ENCODE measurements at places on chromosomes 7 and 10.

GRCh38 chr10:86252556-86252955 is 114.0 kb downstream of the GRID1 start:
- DNase-seq: no peak
- no peaks in the 10 kb centered on the region for H3K4me1 ChIP-seq
- H3K27me3 ChIP-seq: no peaks in the 10 kb centered on the region
- H3K27ac ChIP-seq: no peak overlapping the region
- no peak overlapping the region for H3K4me3 ChIP-seq

GRCh38 chr7:17844514-17845196 is 95.6 kb downstream of the SNX13 start:
- DNase-seq: no peak
- H3K36me3 ChIP-seq: peaks cover 23% of the 10 kb centered on the region

DNA sequence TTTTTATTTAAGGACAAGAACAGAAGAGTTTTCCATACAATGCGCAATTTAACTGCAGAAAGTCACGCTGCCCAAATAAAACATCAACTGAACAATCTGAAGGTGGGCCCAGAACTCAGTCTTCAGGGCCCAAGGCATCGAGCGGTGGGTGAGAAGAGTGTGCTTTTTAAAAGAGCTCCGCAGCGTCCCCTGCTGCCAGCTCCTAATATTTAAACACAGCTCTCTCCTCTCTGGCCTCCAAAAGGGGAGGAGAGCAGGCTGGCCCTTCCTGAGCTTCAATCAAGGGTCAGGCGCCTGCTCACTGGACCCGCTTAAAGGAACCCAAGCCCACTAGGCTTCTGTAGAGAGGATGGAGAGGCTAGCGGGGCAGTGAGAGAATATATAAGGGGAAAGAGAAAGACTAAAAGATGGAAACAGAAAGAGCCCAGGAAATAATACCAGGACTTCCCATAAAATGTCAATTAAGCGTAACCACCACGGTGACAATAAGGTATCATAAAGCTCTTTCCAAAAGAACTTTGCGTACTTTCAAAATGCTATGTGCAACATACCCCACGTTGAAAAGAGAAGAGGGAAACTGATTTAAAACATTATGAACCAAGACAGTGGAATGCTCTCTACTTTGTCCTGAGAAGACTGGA is 2.8 kb downstream of the FAM53B start:
- peaks cover 48% of the 10 kb centered on the region for H3K4me1 ChIP-seq
- peak; percentile 86 for DNase-seq
- H3K27me3 ChIP-seq: no peaks in the 10 kb centered on the region
- H3K4me3 ChIP-seq: peak overlapping the region; percentile 85
- peaks cover 8% of the 10 kb centered on the region for H3K36me3 ChIP-seq

GRCh38 chr10:120422457-120422856 is 34.6 kb upstream of the PLPP4 start:
- H3K4me1 ChIP-seq: peaks cover 26% of the 10 kb centered on the region
- H3K4me3 ChIP-seq: no peak overlapping the region
- no peak overlapping the region for H3K27ac ChIP-seq
- peak; percentile 71 for DNase-seq
- H3K36me3 ChIP-seq: no peaks in the 10 kb centered on the region

GRCh38 chr10:121594076-121594475 is 4.2 kb downstream of the FGFR2 start:
- H3K36me3 ChIP-seq: no peaks in the 10 kb centered on the region
- no peaks in the 10 kb centered on the region for H3K27me3 ChIP-seq
- DNase-seq: no peak

- no peaks in the 10 kb centered on the region for H3K27me3 ChIP-seq
- H3K4me1 ChIP-seq: peaks cover 14% of the 10 kb centered on the region
- H3K27ac ChIP-seq: no peak overlapping the region
- no peak overlapping the region for H3K4me3 ChIP-seq
Observed at GRCh38 chr10:23100331-23101030, 5.1 kb downstream of the MSRB2 start.

DNA sequence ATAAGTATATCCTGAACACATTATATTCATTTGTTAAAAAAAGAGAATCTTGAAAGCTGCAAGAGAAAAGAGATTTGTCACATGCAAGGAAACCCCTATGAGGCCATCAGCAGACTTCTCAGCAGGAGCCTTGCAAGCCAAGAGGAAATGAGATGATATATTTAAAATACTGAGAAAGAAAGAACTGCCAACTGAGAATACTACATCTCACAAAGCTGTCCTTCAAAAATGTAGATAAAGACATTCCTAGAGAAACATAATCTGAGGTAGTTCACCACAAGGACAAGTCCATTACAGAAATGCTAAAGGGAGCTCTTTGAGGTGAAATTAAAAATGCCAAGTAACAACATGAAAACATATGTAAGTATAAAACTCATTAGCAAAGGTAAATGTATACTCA is 224.4 kb upstream of the MBL2 start:
- DNase-seq: no peak
- H3K4me3 ChIP-seq: no peak overlapping the region
- no peaks in the 10 kb centered on the region for H3K27me3 ChIP-seq
- no peak overlapping the region for H3K27ac ChIP-seq

DNA sequence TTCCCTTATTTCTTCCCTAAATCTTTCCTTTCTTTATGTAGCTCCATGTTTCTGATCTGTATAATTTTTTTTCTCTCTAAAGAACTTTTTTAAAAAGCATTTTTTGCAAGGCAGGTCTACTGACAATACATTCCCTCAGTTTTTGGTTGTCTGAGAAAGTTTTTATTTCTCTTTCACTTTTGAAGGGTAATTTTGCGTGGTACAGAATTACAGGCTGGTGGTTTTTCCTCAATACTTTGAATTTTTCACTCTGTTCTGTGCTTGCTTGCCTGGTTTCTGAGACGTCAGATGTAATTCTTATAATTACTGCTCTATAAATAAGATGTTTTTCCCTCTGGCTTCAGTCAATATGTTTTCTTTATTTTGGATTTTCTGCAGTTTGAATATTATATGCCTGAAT is 205.4 kb upstream of the VSTM2A start:
- H3K36me3 ChIP-seq: no peaks in the 10 kb centered on the region
- no peaks in the 10 kb centered on the region for H3K4me1 ChIP-seq
- DNase-seq: no peak

DNA sequence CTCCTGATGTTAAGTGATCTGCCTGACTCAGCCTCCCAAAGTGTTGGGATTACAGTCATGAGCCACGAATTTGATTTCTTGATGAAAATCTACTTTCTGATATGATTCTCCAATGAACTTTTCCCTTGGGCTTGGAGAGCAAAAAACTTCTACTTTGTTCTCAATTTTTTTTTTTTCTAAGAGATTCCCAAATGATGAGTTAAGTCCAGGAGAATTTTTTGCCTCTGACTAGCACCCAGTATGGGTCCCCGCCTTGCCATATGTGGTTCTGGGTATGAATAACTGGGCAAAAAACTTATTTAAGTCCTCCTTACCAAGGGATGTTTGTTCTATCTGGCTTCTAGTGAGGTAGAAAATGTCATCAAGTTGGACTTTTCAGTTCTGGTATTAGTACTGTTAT is 147.9 kb upstream of the LYZL1 start:
- peaks cover 28% of the 10 kb centered on the region for H3K4me1 ChIP-seq
- no peak overlapping the region for H3K4me3 ChIP-seq
- peak overlapping the region; percentile 72 for H3K27ac ChIP-seq
- H3K27me3 ChIP-seq: no peaks in the 10 kb centered on the region
- DNase-seq: peak; percentile 34

DNA sequence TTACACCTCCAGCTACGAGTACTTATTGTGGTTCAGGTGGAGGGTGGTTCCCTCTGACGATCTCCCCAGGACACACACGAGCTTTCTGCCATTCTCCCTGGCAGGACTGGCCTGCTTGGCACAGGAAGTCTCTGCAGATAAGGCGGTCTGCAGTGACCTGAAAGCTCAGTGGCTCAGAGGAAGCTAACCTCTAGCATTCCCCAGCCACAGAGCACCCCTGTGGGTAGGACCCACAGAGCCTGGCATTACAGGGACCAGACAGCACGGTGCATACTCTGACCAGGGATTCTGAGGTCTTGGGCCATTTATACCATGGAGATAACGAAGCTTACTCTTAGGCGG is 1.9 kb upstream of the GPR146 start:
- H3K36me3 ChIP-seq: no peaks in the 10 kb centered on the region
- no peak overlapping the region for H3K4me3 ChIP-seq
- no peak for DNase-seq
- peaks cover 11% of the 10 kb centered on the region for H3K4me1 ChIP-seq

GRCh38 chr10:58971796-58972491 is 204.5 kb upstream of the PHYHIPL start:
- no peaks in the 10 kb centered on the region for H3K36me3 ChIP-seq
- DNase-seq: no peak
- no peak overlapping the region for H3K4me3 ChIP-seq
- H3K27ac ChIP-seq: no peak overlapping the region
- H3K27me3 ChIP-seq: peaks cover 18% of the 10 kb centered on the region

GRCh38 chr10:70085975-70086613 is 33.4 kb downstream of the MACROH2A2 start:
- no peaks in the 10 kb centered on the region for H3K4me1 ChIP-seq
- H3K36me3 ChIP-seq: peaks cover 6% of the 10 kb centered on the region
- no peaks in the 10 kb centered on the region for H3K27me3 ChIP-seq
- no peak for DNase-seq

DNA sequence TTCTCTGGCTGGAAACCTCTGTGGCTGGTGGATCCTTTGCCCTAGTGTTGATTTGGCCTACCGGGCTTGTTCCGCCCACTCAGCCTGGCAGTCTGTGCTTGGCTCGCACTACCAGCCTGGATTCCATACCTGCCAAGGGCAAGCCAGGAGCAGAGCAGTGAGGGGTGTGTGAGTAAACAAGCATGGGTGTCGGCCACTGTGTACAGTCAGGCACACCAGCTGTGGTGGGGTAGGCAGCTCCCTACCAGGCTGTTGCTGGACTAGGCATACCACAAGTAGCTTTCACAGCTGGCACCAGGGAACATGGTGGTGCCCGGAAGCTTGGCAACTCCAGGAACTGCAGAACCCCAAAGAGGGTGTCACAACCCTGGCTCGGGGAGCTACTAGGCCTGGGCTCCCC is 942.9 kb upstream of the LRRN3 start:
- H3K4me1 ChIP-seq: no peaks in the 10 kb centered on the region
- peaks cover 11% of the 10 kb centered on the region for H3K27me3 ChIP-seq
- DNase-seq: no peak
- no peak overlapping the region for H3K27ac ChIP-seq

DNA sequence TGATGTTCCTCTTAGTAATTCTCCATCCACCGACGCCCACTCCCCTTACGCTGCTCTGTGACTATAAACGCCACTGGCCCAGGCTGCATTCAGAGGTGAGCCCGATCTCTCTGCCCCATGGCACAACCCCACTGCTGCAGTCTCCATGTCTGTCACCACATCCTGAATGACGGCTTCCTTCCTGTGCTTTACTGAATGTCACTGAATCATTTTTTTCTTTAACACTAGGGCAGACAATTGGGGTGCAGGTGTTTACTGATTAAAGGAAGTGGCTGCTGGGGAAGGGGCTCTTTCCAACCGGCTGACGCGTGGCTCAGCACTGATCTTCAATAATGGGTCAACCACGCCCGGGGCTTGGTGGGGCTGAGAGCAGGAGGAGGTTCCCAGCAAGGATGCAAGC is 208.3 kb downstream of the USP6NL start:
- H3K36me3 ChIP-seq: no peaks in the 10 kb centered on the region
- no peak overlapping the region for H3K27ac ChIP-seq
- DNase-seq: no peak
- H3K27me3 ChIP-seq: no peaks in the 10 kb centered on the region
- H3K4me3 ChIP-seq: no peak overlapping the region

DNA sequence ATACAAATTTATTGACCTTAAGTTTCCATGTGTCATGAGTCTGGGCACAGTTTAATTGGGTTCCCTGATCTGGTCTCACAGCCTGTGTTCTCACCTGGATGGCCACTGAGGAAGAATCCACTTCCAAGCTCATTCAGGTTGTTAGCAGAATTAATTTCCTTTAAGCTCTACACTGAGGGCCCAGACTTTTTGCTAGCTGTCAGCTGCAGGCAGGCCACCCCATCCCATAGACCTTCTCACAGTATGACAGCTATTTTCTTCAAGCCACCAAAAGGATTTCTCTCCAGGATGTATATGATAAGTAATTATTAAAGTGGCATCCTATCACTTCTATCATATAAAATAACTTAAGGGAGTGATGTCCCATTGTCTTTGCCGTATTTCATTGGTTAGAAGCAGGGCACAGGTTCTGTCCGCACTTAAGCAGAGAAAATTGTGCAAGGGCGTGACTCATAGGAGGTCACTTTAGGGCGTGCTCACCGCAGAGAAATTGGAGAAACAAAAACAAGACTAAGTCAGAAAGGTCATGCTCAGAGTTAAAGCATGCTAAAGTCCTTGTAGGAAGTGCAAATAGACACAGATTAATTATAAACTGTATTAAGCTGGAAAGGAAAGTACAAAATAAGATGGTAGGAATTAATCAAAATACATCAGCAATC is 109.9 kb downstream of the AHR start:
- no peaks in the 10 kb centered on the region for H3K36me3 ChIP-seq
- no peaks in the 10 kb centered on the region for H3K27me3 ChIP-seq
- DNase-seq: peak; percentile 97
- peak overlapping the region; percentile 90 for H3K27ac ChIP-seq

DNA sequence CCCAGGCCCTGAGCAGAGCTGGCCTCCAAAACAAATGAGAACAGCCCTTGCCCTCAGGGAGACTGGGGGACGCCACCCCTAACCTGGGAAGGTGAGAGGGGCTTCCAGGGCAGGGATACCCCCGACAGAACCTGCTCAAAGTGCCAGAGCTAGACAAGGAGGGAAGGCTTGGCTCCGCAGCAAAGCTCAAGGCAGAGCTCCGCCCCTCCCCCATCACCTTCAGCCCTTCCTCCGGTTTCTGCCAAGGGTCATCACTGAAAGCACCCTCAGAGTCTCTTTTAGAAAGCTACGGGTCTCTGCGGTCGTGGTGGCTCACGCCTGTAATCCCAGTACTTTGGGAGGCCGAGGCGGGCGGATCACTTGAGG is 73.4 kb upstream of the CUX1 start:
- no peaks in the 10 kb centered on the region for H3K36me3 ChIP-seq
- H3K4me1 ChIP-seq: peaks cover 10% of the 10 kb centered on the region
- no peak overlapping the region for H3K27ac ChIP-seq
- H3K4me3 ChIP-seq: peak overlapping the region; percentile 73

- peaks cover 48% of the 10 kb centered on the region for H3K27me3 ChIP-seq
- no peak for DNase-seq
- no peak overlapping the region for H3K27ac ChIP-seq
- H3K4me3 ChIP-seq: no peak overlapping the region
- H3K36me3 ChIP-seq: no peaks in the 10 kb centered on the region
Observed at GRCh38 chr10:14489522-14490177, 158.9 kb upstream of the FRMD4A start.

- no peak overlapping the region for H3K4me3 ChIP-seq
- DNase-seq: peak; percentile 16
- H3K27me3 ChIP-seq: no peaks in the 10 kb centered on the region
- H3K4me1 ChIP-seq: no peaks in the 10 kb centered on the region
- H3K36me3 ChIP-seq: no peaks in the 10 kb centered on the region
Observed at GRCh38 chr7:149529136-149529718, 31.6 kb upstream of the ZNF746 start.
